Omental fat pad (tissue), 4 donors: ENCODE measurements at places on chromosomes 2 and 18. TPM values are rescaled to one million over a fixed set of nuclear protein-coding genes. Genes with fewer than 3 reads are reported as not detected.

Gene ARL5A
- 63.5 TPM for total RNA-seq

Gene TRPM8
- total RNA-seq, result not detected

Gene HOXD12
- not detected for total RNA-seq

Gene KIF1A
- total RNA-seq, result not detected
